Renal pelvis (tissue), 12 donors: ENCODE measurements at places on chromosomes 6 and 20. TPM values are rescaled to one million over a fixed set of nuclear protein-coding genes. Genes with fewer than 3 reads are reported as not detected.
A peak's percentile ranks its signal among the peaks of the same experiment; 100 is the strongest.

GRCh38 chr6:91645811-91646210 is 1058.9 kb upstream of the MAP3K7 start:
- DNase-seq = no peak

GRCh38 chr6:160221423-160221822 is 37.2 kb downstream of the SLC22A2 start:
- peak; percentile 42 for DNase-seq

GRCh38 chr20:63628246-63628975 is 1.5 kb upstream of the GMEB2 start:
- DNase-seq = peak; percentile 72

GRCh38 chr6:938271-938905 is 245.4 kb upstream of the EXOC2 start:
- no peak for DNase-seq

DNA sequence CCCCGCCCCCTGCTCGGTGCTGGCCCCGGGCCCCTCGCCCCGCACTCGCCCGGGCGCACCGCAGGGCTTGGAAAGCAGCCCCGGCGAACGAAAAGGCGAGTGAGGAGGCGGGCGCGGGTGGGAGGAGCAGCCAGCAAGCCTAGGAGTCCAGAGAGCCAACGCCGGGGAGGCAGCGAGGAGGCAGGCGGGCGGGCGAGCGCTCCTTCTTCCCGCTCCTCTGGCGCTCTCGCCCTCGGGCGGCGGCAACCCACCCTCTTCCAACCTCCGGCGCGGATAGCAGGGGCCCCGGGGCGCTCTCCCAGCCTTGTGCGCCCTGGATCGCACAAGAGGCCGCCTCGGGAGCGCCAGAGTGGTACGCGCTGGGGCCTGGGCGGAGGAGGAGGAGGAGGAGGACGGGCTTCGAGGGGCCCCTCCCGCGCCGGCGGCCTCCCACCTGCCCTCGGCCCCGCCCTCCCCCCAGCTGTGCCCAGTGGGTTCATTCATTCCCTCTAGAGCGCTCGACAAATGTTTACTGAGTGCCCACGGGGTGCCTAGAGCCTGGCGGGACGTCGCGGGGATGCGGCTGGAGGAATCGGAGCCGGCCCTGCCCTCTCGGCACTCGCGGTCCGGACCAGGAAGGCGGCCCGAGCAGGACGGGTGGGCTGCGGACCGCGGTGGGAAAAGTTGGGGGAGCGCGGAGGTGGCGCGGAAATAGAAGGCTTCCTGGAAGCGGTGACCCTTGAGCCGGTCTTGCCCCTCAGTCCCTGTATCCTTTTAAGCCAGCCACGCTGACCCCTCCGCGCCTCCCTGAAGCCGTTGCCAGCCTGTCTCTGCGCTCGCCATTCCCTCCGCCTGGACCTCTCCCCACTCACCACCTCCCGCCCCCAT is at the start of gene BMP7:
BMP7 (minus strand) TSS at position 351 of the 867 bp plus-strand sequence. CDS start 519 bp downstream, outside the sequence.
- no peak for DNase-seq

DNA sequence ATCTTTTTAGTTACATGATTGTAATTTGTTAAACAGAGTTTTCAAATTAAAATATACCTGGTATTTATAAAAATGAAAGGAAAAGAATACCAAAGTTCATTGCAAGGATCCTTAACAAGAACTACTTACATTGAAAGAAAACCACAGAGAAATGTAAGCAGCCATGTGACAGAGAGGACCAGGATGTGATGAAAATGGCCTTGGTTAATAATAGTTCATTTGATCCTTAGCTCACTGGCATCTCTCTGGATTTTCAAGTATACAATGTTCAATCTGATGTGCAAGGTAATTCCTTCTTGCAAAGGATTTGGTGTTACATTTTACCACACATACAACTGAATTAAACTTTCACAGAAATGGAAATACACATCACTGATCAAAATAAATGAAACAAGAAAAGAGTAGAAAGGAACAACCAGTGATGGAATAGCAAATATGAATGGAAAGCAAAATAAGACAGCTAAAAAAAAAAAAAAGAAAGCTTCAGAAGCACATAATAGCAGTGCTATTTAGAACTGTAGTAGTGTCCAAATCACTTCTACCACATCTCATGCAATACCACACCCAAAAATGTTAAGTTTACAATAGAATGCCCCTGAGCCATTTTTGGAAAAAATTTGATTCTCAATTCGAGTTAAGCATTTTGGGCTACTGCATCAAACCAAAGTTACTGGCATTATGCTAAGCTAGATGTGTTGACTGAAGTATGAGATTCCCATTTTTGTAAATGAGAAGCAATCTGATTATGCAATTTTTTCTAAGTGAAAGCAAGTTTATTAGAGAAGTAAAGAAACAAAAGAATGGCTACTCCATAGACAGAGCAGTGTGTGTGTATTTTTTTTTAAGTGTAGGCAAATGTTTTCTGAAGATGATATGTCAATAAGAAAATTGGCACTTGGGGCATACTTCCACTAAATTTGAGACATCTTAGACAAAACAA is 22.6 kb upstream of the HLA-A start:
- DNase-seq = no peak

GRCh38 chr6:45441851-45442453 is 64.2 kb upstream of the SUPT3H start:
- DNase-seq = no peak

The GSTA3 gene
- polyA plus RNA-seq = 0.27 TPM

DNA sequence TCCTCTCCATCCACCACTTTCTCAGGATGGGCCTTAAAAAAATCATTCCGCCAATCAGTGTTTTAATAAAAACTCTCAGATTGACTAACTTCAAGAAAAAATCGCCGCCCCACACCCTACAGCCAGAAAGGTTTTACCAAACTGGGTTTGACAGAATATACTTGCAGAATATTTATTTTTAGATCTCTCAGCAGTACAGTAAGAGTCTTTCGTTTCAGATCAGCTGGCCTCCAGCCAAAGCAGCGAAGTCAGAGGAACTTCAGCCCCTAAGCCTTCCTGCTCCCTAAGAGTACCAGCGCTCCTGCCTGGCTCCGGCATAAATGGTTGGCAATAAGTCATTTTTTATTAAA is 24.7 kb downstream of the TBC1D7 start:
- peak; percentile 30 for DNase-seq
